ENCODE measurements at places on chromosomes 16 and 17.

DNA sequence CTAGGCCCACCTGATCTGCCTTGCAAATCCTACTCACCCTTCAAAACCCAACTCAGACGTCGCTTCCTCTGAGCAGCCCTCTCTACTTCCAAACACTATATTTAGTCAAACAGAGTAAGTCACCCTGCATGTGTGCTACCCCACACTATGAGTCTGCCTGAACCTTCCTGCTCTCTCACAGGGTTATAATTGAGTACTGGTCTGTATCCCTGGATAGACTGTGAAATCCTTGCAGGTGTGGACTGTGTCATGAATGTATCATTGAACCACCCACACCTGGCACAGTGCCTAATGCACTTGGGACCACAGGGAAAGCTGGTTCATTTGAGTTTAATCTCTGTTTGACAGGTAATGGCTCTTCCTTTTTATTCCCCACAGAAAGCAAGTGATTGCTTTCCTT lies 3.4 kb downstream of the FBXO39 start:
- no peak for DNase-seq

DNA sequence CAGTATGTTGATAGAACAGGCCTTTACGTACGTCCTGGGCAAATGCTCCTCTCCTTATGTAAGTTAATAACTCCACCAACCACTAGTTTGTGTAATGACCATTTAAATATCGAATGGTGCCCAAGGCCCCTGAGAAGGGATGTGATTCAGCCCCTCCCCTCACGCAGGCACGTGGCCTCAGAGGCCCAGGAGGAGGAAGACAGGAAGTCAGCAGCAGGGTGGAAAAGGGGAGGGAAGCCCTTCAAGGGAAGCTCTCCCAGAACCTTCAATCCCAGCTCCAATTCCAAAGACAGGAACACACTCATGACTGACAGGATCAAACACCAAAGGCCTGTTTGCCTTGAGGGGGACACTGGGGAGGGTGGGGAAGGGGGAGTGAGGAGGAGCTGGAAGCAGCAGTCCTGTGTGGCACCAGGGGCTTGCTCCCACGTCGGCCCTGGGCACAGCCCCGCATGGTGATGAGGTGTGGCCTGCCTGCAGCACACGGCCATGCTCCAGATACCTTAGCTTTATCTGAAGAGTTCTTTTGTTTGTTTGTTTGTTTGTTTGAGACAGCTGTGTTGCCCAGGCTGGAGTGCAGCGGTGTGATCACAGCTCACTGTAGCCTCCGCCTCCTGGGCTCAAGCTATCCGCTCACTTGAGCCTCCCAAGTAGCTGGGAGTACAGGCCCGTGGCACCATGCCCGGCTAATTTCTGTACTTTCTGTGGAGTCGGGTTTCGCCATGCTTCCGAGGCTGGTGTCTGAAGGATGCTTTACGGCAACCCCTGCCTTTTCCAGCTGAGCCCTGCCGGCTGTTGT lies 105.0 kb downstream of the ZNF778 start:
- DNase-seq, result no peak

- DNase-seq, result no peak
These were observed 7.4 kb downstream of the IRF8 start for GRCh38 chr16:85906349-85906748.

DNA sequence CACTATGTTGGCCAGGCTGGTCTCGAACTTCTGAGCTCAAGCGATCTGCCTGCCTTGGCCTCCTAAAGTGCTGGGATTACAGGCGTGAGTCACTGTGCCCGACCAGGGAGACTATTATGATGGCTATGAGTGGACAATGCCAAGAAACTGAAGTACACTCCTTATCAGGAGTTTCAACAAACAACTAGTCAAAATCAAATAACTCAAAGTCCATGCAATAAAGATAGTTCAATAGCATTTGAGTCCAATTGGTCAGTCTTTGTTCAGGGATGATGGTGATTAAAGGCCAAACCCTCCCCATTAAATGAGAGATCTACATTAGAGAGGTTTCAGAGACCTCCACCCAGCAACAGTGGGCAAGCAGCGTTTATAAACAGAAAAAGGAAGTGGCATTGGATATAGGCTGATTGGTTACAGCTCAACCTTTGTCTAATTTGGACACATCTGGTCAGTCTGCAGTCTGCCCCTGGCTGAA lies 8.0 kb downstream of the CHST5 start:
- no peak for DNase-seq

GRCh38 chr16:85359147-85359822 lies 247.0 kb upstream of the CIBAR2 start:
- DNase-seq, result no peak

GRCh38 chr17:68197091-68197996 lies 50.5 kb upstream of the AMZ2 start:
- no peak for DNase-seq

GRCh38 chr17:82024859-82025258 lies 1.8 kb downstream of the LRRC45 start:
- DNase-seq, result no peak

DNA sequence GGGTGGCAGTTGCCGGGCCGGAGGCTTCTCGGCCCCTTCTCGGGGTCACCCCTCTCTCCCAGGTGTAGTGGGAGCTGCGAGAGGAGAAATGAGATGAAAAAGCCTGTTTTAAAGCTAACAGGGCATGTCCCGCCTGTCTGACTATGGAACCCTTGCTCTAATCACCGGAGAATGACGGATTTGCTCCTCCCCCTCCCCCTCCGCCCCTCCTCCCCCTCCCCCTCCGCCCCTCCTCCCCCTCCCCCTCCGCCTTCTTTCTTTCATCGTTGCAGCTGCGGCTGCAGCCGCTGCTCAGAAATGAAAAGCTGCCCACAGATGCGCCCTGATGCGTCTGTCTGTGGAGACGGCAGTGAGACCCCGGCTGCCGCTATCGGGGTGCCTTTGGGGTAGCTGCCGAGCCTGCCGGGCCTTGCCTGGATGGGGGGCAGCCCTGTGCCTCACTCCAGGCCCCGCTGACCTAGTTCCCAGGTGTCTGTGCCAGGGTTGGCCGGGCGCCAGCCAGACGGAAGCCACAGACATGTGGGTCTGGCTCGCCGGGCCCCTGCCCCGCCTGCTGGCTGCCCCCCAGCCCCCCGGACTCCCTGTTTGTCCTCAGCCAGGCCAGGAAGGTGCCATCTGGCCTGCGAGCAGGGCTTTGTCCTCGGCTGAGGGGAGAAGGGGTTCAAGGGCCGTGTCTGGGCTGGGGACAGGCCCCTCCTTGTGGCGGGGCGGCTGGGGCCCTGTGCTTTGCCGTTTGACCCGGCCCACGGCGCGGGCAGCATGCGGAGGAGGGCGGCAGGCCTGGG lies 37.7 kb downstream of the GINS2 start:
- DNase-seq, result no peak

- no peak for DNase-seq
These were observed 4.2 kb downstream of the CCL3 start for GRCh38 chr17:36085765-36086164.

DNA sequence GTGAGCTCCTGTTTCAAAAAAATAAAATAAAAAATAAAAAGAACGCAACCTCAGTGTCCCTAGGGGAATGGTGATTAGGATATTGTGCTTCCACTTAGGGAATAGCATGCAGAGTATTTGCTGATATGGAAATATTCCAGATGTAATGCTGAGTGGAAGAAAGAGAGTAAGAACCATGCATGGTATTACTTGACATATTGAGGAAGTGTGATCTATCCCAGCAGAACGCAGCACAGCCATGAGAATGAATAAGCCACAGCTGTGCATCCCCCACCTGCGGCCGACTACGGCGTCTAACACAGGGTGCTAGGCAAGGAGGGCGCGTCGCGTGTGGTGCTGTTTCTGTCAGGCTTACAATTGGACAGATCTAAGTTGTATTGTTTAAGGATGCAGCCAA lies 49.5 kb downstream of the FOXK2 start:
- no peak for DNase-seq

- no peak for DNase-seq
These were observed 3.1 kb downstream of the BANP start for GRCh38 chr16:87954361-87954760.

GRCh38 chr17:49508866-49509587 lies 13.9 kb downstream of the NGFR start:
- DNase-seq, result no peak

DNA sequence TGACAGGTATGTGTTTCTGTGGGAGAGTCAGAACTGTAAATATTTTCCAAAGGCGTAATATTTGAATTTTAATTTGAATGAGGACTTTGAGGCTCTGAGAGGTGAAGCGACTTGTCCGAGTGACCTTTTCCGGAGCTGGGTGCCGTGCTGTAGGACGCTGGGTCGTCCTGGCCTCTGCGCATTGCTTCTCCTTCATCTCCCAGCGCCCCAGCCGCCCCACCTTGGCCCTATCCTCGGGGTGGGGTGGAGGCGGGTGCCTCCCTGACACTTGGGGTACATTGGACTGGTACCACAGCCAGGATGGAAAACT lies 147.8 kb downstream of the SPECC1 start:
- DNase-seq, result no peak

DNA sequence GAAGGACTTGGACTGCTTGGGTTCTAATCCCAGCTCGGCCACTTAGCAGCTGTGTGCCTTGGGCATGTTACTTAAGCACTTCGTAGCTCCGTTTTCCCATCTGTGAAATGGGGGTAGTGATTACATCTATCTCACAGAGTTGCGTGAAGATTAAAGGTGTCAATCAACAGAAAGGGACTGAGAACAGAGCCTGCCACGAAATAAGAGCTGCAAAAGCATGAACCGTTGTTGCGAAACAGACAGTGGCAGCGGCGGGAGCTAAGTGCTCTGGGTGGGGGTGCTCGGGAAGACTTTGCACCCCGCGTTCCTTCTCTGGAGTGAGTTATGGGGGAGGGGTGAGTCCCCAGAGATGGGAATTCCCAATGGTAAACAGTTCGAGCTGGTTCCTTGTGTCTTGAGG lies 79.6 kb upstream of the LHX1 start:
- DNase-seq, result no peak

DNA sequence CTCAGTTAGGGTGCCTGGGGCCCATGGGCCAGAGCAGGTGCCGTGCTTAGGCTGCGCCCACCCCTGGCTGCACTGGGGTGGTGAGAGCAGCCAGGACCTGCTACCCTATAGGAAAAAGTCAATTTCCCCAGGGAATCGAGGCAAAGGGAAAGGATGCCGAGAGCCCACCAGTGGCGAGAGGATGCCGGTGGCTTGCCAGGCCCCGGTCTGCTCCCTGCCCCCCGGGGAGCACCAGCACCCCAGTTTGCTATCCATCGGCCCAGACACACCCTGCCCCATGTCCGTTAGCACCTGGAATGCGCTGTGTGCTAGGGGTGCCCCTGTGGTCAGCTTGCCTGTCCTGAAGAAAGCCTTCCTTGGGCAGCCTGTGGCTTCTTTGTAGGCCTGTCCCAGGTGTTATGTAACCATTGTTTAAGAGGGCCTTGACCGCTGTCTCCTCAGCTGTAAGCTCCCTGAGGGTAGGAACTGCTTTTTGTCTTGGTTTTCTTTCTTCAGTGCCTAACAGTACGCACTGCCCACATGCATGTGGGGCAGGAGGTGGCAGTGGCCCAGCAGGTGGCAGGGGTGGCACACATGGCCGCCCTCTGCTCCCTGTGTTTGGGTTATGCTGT lies 40.8 kb downstream of the NT5M start:
- DNase-seq, result no peak

DNA sequence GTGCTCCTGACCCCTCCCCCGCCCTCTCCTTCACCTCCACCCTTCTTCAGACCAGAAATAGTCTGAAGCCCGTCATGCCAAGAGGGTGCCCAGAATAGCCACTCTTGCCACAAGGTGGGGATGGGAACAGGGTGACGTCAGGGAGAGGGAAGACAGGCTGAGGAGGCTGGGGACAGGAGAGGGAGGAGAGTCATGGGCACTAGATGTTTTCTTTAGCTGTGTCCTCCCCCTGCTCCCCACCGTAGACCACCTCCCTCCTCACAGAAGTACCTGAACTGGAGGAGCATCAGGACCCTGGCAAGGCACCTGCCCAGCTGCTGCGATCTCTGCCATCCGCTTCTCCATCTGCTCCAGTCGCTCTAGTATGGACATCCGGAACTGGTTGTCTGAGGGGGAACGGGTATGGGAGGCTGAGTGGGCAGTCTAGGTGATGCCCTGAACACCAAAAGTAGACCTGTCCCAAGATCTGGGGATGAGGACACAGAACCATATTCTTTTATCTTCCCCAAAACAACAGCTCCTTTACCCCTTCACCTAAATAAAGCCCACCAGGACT lies 6.6 kb upstream of the SPAG7 start:
- no peak for DNase-seq

- DNase-seq, result no peak
These were observed 765.6 kb downstream of the CDH11 start for GRCh38 chr16:64356267-64356666.

GRCh38 chr17:83085103-83085502 lies 5.7 kb downstream of the METRNL start:
- no peak for DNase-seq

DNA sequence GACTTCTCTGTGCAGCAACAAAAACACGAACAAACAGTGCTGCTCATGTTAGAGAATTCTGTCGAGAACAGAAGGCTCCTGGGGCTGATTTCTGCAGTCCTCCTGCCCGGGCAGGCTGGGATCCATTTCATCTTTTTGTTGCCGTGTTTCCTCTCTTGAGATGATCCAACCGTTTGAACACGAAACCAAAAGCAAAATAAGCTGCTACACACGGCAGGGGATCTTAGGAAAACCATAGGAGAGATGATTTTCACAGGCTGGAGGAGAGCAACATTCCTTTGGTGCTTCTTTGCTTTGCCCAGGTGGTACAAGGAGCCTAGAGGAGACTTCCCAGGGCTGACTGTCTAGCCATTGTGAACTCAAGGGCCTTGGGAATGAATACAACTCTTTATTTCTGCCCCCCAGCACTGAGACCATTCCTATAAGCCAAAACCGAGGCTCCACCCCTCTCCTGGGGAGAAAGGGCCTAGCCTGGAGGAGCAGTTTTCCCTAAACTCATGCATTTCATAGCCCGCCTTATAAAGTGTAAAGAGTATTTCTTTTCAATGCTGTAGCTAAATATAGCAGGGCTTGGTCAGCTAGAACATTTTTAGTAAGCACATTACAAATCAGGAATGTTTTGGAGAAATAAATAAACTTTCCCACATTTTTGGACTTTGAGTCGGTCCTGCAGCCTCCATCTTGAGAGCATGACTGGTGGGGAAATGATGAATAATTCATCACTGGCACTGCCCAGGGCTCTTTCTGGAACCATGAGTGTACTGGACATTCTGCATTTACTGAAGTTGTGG lies 7.7 kb downstream of the FOXL1 start:
- no peak for DNase-seq

GRCh38 chr17:1896243-1897104 lies 66.7 kb downstream of the RPA1 start:
- no peak for DNase-seq
